ENCODE measurements at places on chromosomes 2 and 18.

GRCh38 chr2:222943820-222944219, 83.0 kb downstream of the ACSL3 start:
- no peak for DNase-seq

DNA sequence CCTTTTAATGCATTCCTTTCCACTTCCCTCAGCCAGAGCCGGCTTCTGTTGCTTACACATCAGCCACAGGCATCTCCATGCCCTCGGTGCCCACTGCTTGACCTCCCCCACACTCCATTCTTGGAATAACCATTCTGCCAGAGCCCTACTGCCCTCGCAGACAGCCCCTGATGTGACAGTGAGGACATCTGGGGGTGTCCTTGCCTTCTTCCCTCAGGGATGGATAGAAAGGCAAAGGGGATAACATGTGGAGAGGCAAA, 6.4 kb upstream of the NPPC start:
- DNase-seq, result no peak

DNA sequence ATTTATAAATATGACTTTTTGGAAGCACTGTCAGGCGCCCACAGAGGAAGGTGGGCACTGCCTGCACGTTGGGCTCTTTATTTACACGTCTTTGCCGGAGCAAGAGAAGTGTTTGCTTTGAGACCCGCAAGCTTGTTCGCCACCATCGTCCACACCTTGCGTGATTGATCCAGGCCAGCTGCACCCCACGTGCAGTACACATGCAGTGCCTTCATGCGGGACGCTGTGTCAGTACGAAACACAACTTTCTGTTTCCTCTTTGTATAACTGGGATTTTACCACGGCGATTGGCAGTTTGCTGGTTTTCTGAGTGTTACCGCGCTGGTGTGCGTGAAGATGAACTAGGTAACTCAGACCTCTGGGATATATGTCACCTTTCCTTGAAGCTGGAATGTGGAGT, 571.0 kb upstream of the SALL3 start:
- no peak for DNase-seq

- no peak for DNase-seq
These were observed 232.7 kb downstream of the CLIP4 start for GRCh38 chr2:29347774-29348461.

DNA sequence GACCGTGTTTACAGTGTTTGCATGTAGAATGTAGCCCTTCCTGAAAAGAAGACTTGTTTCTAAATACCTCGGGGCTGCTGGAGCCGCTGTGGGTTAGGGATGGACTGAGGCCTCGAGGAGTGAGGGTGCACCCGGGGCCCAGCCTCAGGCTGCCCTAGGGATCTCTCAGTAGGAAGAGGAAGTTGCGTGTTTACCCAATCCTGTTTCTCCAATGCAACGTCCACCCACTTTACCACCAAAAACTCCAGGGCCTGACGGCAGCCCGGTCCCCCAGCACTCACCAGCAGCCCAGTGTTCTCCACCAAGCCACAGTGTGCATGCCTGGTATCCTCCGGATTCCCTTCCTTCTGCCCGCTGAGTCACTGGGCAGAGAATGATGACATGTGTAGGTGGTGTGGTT, 255.8 kb downstream of the GLI2 start:
- DNase-seq, result no peak

- no peak for DNase-seq
These were observed 43.2 kb downstream of the FOSL2 start for GRCh38 chr2:28435814-28436351.

DNA sequence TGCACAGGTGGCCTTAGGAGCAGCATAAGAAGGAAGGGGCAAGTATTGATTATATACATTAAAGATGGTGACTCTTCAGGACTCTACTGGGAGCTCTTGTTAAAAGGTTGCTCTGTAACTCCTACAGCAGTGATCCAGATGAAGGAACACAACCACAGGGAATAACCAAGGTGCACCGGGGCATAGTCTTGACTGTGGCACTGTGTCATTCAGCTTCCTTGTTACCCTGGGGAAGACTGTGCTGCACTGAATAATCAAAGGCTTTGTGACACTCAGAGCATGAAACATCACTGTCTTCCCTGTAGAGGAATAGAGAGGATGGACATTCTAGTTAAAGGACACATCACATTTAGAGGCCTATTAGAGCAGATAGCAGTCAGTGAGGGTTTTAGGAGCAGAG, 105.3 kb downstream of the UBE2E3 start:
- DNase-seq, result no peak

GRCh38 chr2:18290386-18290785, 270.1 kb downstream of the RDH14 start:
- no peak for DNase-seq

DNA sequence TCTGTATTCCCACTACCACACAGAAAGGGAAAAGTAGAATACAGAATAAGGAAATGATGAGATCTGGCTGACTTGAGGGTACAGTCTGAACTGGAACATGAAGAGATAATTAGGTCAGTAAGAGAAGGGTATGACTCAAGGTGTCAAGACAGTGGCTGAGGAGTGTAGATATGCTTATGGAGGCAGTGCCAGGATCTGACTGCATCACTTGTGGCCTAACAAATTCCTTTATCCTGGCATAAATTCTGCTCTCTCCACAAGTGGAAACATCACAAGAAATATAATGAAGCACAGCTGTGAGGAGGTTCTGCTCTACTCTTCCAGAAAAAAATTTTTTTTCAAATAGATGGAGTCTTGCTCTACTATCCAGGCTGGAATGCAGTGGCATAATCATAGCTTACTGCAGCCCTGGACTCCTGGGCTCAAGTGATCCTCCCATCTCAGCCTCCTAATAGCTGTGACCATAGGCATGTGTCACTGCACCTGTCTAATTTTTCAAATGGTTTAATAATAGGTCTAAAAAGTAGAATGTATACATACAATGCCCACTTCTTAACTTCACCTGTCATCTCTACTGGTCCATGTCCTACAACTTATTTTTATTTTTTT, 85.3 kb downstream of the C2orf74 start:
- DNase-seq, result no peak

DNA sequence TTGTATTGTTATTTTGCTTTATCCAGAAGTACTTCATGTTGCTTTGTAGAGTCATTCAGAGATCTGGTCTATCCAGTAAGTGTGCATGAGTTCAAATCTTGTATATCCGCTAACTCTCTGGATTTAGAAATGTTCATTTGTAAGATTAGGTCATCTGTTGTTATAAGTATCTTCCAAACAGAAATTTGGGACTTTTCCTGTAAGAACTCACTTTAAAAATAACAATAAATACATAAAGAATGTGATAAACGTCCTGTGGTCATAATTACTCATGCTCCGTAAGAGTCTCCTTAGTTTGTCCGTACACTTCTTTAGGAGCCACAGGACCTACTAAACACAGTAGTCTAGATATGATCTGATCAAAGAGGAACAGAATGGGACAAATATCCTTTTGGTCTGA, 699.9 kb upstream of the SLC8A1 start:
- DNase-seq, result no peak

- no peak for DNase-seq
These were observed 192.0 kb downstream of the CDH7 start for GRCh38 chr18:65942854-65943253.

DNA sequence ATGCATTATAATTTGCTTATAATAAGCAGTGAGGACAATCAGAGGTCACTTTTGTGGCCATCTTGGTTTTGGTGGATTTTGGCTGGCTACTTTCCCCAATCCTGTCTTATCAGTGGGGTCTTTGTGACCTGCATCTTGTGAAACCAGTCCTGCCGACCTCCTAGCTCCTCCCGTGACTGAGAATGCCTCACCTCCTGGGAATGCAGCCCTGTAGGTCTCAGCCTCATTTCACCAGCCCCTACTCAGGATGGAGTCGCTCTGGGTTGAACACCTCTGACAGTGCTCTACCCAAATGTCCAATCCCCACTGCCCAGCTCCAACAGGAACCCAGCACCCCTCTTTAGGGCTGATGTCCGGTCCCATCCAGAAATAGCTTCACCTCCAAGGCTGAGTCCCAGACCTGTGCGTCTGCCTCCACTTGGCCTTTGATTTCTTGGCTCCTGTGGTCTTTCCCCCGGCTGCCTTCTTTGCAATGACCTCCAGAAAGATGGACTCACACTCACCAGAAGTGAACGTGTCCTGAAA, 31.3 kb upstream of the PXDN start:
- DNase-seq, result no peak

DNA sequence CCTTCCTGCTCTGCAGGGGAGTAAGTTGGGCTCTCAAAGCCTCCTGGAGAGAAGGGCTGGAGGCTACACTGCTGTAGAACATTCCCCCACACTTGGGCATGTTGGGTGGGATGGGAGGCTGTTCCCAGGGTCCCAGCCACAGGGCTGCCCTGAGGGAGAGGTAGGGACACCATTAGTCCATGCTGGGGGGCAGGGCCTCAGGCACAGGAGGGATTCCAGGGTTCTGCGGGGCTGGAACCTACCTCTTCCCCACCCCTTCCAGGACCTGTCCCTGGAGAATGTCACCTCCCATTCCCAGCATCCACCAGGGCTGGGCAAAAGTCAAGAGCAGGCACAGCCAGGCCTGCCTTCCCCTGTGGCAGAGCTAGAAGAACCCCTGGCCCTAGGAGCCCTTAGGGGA, 6.9 kb upstream of the ADRA2B start:
- DNase-seq, result no peak

- DNase-seq, result no peak
These were observed 240.6 kb upstream of the RAB12 start for GRCh38 chr18:8368512-8369217.

GRCh38 chr2:31784868-31785267, 204.1 kb upstream of the SRD5A2 start:
- no peak for DNase-seq

GRCh38 chr2:138615257-138615656, 113.7 kb downstream of the SPOPL start:
- no peak for DNase-seq

DNA sequence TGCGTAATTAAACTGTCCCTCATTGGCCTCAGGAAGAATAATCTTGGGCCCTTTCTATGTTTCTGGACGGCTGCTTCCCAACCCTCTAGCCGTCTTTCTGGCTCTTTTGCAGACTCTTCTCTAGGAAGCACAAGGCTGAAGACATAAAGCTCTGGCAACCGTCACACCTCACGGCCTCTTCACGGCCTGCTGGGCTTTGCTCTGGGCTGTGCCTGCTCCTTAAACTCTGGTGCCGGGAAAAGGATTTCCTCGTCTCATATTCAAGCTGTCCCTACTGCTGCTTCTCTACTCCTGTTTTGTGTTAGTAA, 36.0 kb upstream of the WIPF1 start:
- DNase-seq, result no peak

DNA sequence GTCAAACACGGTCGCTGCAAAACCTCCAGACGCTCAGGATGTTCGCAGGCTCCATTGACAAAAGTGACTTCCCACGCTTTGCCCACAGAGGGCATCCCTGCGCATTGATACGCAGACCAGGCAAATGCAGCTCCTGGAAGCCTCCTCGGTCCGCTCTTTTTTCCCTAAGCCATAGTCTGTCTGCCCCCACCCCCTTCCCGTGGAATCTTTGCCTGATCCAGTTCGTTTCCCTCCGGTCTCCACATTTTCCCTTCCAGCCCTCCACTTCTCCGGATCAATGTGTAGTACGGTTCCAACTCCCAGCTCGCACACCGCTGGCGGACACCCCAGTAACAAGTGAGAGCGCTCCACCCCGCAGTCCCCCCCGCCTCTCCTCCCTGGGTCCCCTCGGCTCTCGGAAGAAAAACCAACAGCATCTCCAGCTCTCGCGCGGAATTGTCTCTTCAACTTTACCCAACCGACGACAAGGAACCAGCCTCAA, at the start of gene DCC:
TSS of gene DCC (plus strand) at position 307 of the 481 bp plus-strand sequence. CDS start 591 bp downstream, outside the sequence.
- no peak for DNase-seq

GRCh38 chr2:230797515-230798495, 66.9 kb upstream of the ITM2C start:
- DNase-seq, result no peak

DNA sequence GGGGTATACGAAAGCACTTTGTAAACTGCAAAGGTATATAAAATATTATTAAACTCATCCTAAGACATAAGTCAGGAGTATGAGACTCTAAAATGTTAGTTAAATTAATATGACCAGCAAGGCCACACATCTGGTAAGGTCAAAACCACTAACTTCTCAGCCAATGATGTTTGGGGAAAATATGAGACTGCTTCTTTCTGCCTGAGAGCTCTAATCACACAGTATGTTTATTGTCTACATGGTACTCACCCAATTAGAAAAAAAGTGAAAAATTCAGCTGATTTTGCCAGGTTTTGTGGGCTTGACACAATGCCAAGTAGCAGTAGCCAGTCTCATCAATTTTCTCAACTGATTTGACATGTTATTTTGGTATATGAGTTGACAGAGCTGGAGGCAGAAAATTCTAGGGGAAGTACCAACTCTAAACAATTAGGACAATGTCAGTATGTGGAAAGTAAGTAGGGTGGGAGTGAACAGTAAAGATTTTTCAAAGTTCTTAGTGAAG, 87.3 kb downstream of the ALK start:
- no peak for DNase-seq

GRCh38 chr2:147449323-147449991, 395.4 kb upstream of the ACVR2A start:
- DNase-seq, result no peak

DNA sequence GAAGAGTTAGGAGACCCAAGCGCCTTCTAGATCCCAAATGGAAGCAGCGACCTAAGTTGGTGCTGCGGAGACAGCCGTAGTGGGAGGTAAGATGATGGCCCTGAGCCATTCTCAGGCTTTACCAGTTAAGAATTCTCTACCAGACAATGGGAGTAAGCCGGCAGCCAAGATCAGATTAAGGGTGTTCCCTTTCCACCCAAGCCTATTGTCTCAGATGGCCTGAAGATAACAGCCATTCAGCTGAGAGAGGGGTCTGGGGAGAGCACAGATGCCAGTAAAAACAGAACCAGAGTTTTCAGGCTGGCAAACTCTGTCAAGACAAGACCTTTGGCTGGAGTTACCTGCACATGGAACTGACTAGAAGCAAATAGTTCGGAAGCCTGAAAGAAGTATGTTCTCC, 191.7 kb upstream of the HAAO start:
- no peak for DNase-seq

DNA sequence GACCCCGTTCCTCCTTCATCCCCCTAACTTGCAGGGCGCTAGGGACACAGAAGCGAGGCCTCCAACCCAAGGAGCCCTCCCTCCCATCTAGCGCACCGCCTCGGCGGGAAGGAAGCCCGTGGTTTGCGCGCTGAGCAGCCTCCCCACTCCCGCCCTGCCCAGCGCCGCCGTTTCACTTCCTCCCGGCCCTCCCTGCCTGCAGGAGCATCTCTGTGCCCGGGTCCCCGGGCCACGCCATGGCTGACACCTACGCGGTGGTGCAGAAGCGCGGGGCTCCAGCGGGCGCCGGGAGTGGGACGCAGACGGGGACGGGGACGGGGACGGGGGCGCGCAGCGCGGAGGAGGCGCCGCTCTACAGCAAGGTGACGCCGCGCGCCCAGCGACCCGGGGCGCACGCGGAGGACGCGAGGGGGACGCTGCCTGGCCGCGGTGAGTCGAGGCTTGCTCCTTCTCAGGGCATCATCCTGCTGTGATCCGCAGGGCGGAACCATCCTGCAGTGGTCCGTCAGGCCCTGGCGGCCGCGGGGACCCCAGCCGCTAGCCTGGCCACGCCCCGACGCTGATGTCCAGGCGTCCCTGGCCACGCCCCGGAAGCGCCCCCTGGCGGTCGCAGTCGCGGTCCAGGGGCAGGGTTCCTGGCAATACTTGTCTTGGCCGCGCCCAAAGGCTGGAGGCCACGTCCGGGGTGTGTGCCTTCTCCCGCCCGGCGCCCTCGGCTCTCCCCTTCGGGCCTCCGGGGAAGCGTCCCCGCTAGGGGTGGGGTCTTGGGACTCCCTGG, 16.4 kb downstream of the PTPN18 start:
- DNase-seq, result peak; percentile 49

All from stimulated activated CD4-positive, alpha-beta T cell treated with anti-CD3 and anti-CD28 coated beads, Interleukin-12 subunit alpha, Interleukin-12 subunit beta, amount 100 ng/mL, for 24 hours (primary cell).